ENCODE measurements at places on chromosomes 16 and 17.

GRCh38 chr16:85136702-85137322, 24.5 kb upstream of the CIBAR2 start:
- no peak for DNase-seq

DNA sequence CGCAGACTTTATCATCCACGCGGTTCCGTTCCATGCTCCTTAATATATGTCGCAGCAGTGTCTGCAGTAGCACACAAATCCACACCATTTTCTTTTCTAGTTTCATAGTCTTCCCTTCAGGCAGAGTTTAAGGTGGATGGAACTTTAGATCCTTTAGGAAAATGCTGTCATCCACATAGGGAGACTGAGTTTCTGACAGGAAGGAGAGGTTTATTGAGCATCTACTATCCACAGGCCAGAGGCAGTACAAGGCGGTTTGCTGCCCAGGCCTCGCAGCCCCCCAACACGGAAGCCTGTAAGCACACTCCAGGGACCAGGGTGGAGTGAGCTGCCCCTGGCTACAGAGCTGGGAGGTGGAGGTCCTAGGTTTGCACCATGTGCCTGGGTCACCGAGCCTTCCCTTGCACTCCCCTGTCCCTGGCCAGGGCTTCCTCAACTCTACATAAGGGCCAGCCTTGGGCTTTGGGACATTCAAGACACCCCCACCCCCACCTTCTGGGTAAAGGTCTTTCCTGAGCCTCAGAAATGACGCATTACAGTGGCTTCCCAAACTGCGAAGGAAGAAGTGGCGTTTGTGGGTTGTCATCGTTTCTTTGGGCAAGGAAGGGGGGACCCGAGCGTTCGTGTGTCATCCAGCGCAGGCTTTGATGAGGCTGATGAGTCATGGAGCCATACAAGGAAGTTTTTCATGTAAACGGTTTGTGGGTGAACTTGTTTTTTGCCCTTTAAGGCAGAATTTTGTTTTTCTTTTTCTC, 146.5 kb upstream of the PLCG2 start:
- no peak for DNase-seq

DNA sequence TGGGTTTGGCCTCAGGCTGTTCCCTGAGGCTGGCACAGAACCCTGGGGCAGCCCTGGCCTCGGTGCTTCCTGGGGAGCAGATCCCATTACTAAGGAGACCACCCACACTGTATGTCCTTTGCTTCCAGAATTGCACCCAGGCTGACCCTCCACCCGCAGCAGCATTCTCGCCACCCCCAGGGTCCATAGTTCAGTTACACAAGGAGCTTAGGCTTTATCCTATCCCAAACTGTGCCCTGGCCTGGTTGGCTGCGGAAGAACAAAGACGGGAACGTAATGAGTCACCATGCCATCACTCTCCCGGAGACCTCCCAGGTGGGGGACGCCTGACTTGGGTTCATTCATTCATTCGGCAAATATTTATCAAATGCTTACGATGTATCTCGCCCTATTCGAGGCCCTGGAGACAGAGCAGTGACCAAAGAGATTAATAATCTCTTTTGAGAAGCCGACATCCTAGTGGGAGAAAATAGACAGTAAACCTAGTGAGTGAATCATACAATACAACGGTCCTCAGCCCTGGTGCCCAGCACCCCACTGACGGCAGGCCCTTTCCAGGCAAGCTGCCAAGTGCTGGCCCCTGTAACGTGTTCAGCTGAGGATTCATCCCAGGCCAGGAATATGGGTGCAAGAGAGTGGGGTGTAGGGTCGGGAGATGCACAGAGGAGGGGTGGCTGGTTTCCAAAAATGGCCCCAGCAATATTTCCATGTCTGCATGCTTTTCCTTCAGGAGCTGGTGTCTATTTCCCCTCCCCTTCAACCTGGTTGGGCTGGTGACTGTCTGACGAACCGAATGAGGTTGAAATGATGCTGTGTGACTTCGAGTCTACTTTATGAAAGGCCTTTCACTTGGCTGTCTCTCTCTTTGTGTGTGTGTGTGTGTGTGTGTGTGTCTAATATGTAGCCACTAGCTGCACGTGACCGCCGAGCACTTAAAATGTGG, 134.2 kb downstream of the MGAT5B start:
- DNase-seq: no peak

DNA sequence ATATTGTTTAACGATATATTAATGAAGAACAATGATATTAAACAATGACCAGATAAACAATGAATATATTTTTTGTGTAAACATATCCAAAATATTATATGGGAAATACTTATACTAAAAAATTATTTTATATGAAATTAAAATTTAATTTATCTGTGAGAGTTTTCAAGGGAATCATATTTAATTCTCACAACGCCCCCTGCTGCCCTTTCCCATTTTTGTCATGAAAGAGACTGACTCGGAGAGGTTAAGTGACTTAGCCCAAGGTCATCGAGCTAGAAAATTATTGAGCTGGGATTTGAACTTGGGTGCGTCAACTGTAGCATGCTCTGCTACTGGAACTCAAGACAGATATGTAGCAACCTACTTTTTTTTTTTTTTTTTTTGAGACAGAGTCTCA, 7.2 kb upstream of the MYCBPAP start:
- DNase-seq: no peak

DNA sequence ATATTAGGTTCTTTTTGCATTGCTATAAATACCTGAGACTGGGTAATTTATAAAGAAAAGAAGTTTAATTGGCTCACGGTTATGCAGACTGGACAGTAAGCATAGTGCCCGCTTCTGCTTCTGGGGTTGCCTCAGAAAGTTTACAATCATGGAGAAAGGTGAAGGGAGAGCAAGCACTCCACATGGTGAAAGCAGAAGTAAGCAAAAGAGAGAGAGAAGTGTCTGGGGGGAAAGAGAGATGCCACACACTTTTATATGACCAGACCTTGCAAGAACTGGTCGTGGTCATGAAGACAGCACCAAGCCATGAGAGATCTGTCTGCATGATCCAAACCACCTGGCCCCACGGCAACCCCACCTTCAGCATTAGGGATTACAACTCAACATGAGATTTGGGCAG, 45.4 kb downstream of the KCNJ16 start:
- no peak for DNase-seq

DNA sequence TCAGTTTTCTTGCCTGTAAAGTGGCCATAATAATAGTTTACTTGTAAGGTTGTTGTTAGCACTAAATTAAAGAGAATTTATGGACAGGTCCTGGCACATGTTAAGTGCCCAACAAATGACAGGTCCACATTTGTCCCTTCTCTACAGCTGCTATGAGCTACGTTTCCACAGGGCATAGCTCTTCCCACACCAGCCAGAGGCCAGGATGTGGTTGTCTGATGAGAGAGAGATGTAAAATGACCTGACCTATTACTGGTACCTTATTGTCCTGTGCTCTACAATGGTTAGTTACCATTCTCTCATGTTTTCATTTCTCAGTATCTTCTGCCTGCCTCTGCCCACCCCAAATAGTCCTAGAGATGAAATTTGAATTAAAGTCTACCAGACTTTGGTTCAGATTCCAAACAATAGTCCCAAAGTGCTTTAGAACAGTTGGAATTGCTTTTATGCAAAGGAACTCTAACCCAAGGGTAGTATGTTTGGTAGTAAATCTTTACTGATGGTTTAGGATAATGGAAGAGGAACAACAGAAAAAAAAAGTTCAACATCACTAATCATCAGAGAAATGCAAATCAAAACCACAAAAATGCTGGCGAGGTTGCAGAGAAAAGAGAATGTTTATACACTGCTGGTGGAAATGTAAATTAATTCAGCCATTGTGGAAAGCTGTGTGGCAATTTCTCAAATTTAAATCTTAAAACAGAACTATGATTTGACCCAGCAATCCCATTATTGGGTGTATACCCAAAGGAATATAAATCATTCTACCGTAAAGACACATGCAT, 57.1 kb upstream of the ANKFN1 start:
- no peak for DNase-seq

DNA sequence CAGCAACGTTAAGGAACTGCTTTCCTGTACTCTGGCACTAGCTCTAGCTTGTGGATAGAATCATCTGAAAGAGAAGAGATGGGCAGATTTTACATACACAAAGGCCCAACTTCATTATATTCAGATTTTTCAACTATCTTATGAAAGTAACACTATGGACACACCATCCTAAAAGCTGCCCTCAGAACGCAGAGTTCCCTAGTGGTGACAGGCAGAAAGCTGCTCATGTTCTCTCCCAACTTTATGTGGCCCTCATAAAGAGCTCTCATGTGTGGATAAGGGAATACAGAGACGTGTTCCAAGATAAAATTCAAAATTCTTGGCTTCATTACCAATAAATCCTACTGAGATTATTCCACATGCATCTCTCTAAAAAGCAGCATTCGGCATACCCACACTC, 1.5 kb downstream of the CFAP20 start:
- DNase-seq: no peak

DNA sequence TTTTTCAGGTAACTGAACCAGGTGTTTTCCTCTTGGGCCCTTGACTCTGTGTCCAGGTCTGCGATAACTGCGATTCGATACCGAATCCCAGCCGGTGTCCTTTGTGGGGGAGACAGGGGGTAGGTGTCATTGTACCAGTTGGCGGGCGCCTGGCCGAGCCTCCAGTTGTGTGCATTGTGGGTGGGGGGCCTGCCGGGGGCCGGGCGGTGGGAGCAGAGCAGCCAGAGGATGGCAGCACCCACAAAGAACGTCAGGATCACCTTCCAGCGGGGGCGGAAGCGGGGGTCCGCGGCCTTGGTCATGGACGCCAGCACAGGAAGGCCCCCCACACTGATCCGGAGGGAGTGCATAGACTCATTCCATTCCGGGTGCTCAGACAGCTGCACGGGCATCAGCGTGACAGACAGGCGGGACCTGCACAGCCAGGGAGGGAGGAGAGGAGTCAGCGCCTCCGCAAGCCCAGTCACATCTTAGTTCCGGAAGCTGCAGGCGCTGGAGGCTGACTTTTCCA, 12.3 kb downstream of the CANT1 start:
- DNase-seq: no peak

- no peak for DNase-seq
Observed at GRCh38 chr17:76902476-76902875, 34.3 kb downstream of the MGAT5B start.

DNA sequence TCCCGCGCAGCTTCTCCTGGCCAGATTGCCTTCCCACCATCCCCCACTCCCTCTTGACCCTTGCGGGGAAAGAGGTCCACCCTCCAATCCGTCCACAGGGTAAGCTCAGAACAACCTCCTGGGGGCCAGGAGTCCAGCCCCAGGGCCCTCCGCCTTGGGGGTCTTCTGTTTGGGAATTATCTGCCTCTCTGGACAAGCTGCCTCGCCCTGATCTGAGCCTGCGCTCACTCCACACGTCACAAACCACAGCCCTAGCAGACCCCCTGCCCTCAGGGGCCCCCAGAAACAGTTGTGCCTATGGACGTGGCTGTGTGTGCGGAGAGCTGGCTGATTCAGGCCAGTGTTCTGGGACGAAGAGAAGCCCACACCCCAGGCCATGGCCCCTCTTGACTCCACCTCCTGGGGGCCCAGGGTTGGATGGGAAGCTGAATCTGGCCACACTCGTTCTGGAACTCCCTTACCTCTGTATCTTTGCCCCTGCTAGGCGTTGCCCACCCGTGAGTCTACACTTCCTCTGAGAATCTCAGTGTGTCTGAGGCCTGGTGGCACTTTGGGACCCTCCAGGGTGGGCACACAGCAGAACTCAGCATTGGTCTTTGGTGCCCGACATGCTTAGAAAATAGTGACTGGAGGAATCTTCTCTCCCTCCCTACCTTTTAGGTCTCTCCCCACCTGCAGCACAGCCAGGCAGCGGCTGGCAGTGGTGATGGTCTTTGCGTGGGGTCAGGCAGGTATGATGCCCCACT, 119.9 kb upstream of the SMURF2 start:
- no peak for DNase-seq

DNA sequence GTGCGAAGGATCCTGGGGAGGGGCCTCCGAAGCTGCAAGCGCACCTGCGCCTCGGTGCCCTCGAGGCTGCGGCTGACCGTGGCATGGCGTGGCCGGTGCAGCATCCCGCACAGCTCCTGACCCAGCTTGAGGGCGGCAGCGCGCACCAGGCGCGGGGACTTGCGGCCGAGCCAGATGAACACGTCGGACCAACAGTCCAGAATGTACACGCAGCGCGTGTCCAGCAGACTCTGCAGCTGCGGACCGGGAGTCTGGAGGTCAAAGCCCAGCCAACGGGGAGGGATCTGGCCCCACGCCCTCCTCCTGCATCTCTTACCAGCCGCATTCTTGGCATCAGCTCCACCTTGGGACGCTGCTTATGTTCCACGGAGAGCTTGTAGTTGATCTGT, 10.9 kb downstream of the FLII start:
- DNase-seq: no peak

GRCh38 chr16:74623214-74623838, 16.4 kb upstream of the GLG1 start:
- DNase-seq: no peak

DNA sequence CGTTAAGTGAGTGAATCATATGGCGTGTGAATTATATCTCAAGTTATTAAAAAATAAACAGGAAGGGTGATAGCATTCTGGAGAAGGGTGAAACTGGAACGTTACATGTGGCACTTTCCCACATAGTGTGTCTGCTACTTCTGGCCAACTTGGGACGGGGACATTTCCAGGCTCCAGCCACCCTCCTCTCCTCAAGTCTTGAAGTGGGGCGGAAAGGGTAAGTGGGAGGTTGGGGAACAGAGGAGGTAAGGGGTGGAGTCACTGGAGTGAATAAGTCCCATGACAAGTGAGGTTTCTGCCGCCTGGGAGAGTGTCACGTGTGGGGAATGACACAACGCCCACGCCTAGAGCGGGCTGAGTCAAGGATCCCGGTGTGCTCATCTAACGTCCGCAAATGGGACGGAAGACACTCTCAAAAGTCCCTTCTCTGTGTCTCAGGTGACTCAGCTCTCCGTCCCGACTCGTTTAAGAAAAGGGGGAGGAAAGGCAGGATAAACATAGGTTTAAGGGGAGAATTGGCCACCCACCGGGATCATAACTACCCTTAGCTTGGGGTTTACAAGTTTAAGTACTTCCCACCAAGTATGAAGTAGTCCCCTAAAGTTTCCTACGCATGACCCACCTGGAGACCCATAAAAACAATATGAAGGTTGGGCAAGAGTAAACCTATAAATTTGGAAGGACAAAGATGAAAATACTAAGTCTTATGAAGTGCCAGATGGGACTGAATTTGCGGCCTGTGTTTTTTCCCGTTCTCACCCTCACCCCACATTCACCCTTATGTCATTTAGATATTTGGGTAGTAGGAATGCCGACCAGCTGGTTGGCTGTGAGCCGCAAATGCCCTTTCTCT, 1.2 kb upstream of the SPAG9 start:
- DNase-seq: peak; percentile 85
